Endodermal cell (in vitro differentiated cells): ENCODE measurements at places on chromosomes 2 and 18.

- no peak for DNase-seq
Observed at GRCh38 chr2:231299267-231299666, 96.2 kb upstream of the B3GNT7 start.

- DNase-seq: no peak
Observed at GRCh38 chr2:227310756-227311110, 14.3 kb upstream of the MFF start.

DNA sequence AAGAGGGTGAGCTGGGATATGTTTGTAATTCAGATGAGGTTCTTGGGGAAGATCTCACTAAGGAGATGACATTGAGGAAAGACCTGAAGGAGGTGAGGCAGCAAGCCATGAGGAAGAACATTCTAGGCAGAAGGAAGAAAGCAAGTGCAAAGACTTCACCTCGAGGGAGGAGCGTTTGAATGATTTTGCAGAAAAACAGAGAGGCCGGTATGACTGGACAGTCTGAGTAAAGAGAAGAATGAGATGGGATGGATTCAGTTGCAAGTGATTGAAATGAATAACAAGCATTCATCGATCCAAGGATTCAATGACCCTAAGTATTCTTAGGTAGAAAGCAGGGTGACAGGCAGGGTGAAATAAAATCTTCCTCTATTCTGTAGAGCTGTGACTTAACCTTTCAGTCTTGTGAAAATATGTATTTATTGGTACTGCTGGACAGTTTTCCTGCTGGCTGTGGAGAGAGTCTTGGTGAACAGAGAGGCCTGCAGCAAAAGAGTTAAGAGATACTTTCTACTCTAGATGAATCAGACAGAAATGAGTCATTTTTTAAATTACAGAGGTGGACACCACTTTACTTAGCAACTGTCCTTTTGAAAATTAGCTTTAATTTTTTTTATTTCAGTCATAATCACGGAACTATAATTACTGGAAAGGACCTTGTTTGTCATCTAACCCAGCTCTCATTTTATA is 278.4 kb downstream of the LRRTM1 start:
- no peak for DNase-seq

DNA sequence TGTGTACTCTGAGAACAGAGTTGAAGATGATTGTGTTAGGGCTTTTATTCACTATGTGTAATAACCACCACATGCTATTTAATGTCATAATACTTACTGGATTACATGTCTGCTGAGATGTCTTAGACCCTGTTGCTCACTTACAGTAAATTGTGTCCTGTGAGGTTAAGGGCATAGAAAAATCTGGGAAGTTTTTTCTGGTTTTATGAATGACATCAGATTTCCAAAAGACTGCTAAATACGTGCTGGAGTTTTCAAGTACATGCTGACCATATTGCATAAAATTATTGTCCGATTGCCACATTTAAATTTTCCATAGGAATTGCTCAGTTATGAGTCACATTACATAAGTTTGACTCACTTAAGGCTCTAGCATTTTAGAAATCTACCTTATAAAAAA is 96.7 kb upstream of the COL5A2 start:
- no peak for DNase-seq

GRCh38 chr2:71173096-71173495 is 42.7 kb downstream of the MPHOSPH10 start:
- DNase-seq: no peak

DNA sequence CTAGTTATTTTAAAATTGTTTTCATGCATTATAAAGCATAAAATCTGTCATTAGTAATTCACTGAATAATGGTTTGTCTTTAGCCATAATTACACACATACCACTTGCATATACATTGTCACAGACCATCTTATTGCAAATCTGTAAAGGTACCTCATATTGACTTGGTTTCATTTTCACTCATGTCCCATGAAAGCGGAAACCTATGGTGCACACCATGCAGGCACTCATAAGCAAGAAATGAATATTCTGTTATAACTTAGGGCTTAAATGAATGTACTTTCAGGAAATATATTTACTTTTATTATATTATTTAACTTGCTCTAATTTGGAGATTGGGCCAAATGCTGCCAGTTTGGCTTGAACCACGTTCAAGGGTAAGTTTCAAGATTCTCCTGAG is 29.2 kb upstream of the STK17B start:
- DNase-seq: no peak

DNA sequence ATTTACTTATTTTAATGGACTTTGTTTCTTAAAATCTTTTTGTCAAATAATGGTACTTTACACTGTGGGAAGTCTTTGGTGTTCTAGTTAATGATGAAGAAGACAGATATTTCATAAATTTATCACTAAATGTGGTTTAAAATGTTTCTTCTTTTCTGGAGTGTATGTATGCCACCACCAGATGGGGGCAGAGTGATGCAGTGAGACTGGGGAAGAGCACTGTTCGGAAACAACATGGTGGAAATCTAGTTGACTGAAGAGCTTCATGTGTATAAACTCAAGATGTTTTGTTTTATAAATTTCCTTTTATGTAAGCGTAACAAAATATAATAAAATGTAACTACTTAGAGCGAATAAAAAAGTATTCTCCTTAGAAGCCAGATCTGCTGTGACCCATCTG is 195.1 kb downstream of the KCNE4 start:
- DNase-seq: peak; percentile 60

DNA sequence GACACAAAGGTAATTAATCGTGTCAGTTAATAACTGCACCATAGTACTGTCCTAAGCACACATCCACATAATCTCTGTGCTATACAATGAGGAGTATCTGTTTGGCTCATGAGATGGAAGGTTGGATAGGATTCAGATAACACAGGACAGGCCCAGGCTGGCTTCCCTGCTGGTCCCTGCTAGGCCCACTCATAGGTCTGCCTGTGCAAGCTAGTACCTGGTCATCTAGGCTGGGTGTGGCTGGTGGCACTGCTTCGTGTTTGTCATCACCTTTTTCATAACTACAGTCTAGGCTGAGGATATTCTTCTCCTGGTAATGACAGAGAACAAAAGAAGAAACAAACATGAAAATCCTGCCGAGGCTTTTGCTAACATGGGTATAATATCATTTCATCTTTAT is 392.8 kb downstream of the TRIB2 start:
- DNase-seq: no peak

- DNase-seq: peak; percentile 75
Observed at GRCh38 chr2:179410552-179411356, 146.1 kb upstream of the SESTD1 start.

GRCh38 chr2:164896226-164896625 is 54.6 kb upstream of the COBLL1 start:
- no peak for DNase-seq

DNA sequence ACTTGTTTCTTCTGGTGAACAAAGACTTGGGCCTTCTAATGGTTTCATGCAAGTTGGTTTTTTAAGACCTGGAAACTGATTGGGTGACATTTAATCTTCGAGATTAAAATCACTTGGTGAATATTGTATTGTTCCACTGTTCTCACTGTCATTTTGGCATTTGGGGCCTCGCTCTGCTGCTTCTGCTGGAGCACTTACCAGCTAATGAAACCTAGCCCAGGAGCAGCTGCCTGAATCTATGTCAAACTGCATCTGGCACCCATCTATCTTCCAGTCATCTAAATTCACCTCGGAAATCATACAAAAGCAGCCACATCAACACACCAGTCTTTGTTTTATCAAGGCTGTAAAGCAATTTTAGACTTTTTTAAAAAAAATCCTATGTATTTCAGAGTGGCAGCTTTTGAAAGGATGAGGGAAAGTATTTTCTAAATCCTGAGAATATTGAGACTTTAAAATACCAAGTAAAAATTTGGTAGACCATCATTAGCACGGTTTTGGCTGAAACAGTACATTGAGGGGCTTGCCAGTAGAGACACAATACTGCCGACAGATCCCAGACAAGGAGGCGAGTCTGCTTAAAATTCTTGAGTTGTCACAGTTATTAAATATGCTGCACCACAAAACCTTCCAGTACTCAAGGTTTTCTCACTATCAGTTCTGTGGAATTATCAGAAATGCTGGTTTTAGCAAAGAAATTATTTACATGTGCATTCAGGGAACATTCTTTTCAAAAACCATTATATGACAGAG is 26.1 kb upstream of the SERTAD2 start:
- DNase-seq: no peak

- DNase-seq: peak; percentile 35
Observed at GRCh38 chr2:11161747-11162146, 6.5 kb downstream of the SLC66A3 start.

GRCh38 chr2:104846786-104847585 is 6.9 kb upstream of the POU3F3 start:
- no peak for DNase-seq

DNA sequence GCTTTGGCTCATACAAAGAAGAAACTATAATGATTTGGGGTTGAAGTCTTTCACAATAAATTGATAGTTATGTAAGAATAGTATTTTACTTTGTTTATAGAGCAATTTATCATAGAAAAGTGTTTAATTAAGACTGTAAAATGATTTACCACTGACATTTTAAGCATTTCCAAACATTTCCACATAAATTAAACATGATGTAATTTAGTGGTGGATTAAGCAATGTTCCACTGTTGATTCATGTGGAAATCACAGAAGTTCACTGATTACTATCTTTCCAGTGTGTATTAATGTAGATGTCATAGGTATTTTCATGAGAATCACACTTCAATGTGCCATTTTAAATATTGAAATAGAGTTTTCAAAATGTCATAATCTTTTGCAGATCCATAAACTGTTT is 40.1 kb upstream of the GRB14 start:
- DNase-seq: no peak

GRCh38 chr2:100802066-100802465 is 17.9 kb upstream of the NPAS2 start:
- DNase-seq: no peak
